ENCODE measurements at places on chromosomes 6 and 20.

- no peak for DNase-seq
Observed at GRCh38 chr6:39706819-39707335, 18.3 kb downstream of the KIF6 start.

- no peak for DNase-seq
Observed at GRCh38 chr20:58583586-58583985, 67.5 kb upstream of the STX16 start.

- no peak for DNase-seq
Observed at GRCh38 chr6:126069449-126069848, 83.1 kb downstream of the TRMT11 start.

DNA sequence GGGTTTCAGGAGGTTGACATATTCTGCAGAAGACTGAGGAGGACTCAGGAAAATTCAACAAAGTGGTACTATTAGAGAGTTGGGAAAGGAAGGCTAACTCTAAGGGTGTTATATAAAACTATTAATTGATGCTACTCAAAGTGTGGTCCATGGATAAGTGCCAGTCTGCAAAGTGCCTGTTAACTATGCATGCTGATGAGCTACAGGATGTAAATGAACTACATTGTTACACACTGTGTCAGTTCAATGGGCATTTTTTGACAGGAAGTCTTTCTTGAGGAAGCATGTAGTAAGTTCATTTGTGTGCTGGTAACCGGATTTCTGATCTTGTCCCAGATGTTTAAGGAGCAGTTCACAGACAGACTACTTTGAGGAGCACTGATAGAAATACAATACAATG is 75.6 kb downstream of the KLHL32 start:
- no peak for DNase-seq

- no peak for DNase-seq
Observed at GRCh38 chr6:34237316-34237721, 646 bp downstream of the HMGA1 start.

DNA sequence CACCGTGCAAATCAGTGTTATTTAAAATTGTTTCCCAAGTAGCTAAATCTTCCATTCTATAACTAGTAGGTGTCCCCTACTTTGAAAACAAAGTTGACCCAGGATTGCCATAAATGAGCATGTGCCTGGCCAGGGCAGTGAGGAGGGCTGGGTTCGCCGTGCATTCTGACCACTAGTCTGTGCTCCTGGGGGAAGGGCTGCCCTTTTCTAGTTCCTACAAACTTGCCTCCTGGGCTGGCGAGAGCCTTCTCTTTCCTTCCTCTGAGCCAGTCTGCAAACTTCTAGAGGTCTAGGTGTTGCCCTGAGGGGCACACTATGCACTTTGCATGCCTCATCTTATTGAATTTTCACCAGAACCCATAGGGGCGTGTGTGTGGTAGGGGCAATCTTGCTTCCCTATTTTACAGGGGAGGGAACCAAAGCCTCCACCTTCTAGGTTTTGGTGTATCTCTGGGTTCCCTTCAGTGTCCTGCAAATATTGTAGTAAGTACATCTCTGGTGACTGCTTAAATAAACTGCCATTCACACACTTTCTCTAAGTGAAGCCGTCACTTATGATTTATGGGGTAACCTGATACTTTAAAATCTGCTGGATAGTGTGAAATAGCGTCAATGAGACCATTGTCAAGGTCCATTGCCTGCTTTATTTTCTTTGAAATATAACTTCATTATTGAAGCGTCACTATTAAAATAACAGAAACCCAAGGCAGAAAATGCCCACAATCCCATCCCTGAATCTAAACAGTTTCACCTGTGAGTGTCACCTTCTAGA is 42.2 kb downstream of the CDH26 start:
- DNase-seq = no peak

- no peak for DNase-seq
Observed at GRCh38 chr20:49483696-49484123, 1.2 kb upstream of the KCNB1 start.

- DNase-seq = peak; percentile 73
Observed at GRCh38 chr6:87393026-87393622, 14.6 kb upstream of the CFAP206 start.

- peak; percentile 25 for DNase-seq
Observed at GRCh38 chr6:111477481-111477938, 5.5 kb downstream of the REV3L start.

- peak; percentile 54 for DNase-seq
Observed at GRCh38 chr6:135291288-135292076, 110.4 kb downstream of the MYB start.

DNA sequence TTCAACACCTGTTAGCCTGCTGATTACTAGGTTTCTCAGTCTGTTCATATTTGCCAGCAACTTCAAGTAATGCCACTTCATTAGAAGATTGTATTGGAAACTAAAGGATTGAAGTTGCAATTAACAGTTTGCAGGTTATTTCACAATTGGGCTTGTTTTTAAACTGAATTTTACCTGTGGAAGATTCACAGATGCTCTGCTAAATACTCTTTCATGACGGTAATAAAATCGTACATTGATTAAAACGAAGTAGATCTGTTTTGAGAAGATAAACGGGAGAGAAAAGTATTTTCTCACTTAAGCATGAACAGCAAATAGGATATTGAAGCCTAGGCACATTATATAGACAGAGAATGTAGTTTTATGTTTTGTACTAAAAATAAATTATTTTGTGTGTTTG is 1.6 kb downstream of the RNF182 start:
- DNase-seq = no peak

- no peak for DNase-seq
Observed at GRCh38 chr20:48236000-48236970, 451.0 kb upstream of the SULF2 start.

DNA sequence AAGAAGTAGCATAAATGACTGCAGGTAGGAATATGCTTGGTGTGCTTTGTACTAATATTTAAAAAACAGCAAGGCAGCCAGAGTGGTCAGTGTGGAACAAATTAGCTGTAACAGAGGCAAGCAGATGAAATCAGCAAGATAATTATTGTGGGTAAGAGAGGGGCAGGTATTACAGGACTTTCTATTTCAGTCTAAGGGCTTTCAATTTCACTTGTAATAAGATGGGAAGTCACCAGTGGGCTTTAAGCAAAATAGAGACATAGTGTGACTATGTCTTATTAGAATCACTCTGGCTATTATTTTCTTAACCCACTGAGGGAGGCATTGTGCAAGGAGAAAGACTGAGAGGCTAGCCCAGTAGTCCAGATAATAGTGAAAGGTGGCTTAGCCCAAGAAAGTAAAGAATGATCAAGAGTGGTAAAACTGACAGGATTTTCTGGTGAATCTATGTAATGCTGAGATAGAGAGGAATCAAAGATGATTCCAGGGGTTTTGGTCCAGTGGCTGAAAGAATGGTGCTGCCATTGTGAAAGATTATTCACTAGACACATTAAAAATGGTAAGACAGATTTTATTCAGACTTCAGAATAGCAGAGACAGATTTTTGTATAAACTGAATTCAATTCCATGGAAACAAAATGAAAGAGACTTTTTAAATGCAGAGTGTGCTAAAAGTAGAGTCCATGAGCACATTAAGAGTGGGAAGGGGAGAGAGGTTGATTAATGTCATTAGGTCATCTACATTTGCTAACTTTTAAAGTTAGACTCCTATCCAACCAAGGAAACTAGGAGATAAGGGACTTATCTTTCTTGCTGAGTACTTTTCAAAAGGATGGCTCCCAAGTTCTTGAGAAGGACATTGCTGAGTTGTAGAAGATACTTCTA is 1136.0 kb downstream of the HACE1 start:
- DNase-seq = no peak

GRCh38 chr20:56285496-56285895 is 37.0 kb downstream of the MC3R start:
- DNase-seq = no peak

DNA sequence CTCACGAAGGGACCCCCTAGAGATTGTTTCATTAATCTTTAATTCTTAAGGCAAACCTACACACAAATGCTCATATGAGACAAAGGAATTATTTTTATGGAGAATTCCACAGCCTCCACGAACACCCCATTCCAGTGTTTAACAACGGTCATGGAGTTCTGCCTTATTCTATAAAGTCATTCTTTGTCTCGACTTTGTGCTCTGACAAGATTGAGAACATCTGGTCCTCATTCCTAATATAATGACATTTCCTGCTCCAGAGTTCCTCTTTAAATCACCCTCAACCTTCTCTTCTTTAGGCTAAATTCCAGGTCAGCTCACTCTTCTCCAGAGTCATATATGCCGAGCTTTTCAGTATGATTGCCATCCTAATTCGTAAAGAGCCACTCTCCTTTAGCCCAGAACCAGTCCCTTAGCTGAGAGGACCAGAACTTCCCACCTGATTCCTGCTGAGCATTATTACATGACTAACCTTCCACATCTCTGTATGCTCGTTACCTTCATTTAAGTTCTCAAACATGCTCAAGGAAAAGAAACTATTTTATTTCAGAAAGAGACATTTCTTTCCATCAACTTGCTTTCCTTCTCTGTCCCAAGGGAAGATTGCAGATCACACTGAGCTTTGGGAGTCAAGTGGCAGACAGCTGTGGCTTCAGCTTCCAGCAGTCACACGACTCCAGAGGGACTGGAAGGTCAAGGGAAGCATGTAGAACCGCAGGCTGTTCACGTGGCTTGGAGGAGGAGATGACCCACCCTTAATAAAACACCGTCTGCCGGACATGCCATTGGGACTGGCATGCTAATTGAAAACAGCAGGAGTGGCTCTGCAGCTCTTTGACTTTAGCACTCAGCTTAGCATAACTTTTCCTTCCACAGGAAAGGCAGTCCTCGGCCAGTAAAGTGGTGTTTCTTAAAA is 467.1 kb upstream of the HSF2 start:
- peak; percentile 63 for DNase-seq

DNA sequence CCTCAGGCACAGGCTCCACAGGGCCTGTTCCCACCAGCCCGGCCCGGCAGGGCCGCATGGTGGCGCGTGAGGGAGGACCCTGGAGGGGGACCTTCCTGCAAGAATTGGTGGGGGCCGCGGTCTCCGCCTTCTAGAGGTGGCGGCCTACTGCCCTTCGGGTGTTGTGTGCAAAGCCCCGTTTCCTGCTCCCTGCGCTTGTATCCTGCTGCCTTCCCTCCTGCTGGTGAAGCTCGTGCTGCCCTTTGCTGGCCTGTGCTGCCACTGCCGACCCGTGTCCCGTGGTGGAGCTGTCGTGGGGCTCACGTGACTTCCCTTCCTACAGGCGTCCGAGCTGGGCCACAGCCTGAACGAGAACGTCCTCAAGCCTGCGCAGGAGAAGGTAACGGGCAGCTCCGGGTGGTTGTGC is 8.4 kb upstream of the COL20A1 start:
- DNase-seq = no peak

GRCh38 chr6:157912326-157912725 is 69.3 kb upstream of the SYNJ2 start:
- no peak for DNase-seq

- DNase-seq = no peak
Observed at GRCh38 chr6:133001040-133001565, 186.7 kb downstream of the RPS12 start.

DNA sequence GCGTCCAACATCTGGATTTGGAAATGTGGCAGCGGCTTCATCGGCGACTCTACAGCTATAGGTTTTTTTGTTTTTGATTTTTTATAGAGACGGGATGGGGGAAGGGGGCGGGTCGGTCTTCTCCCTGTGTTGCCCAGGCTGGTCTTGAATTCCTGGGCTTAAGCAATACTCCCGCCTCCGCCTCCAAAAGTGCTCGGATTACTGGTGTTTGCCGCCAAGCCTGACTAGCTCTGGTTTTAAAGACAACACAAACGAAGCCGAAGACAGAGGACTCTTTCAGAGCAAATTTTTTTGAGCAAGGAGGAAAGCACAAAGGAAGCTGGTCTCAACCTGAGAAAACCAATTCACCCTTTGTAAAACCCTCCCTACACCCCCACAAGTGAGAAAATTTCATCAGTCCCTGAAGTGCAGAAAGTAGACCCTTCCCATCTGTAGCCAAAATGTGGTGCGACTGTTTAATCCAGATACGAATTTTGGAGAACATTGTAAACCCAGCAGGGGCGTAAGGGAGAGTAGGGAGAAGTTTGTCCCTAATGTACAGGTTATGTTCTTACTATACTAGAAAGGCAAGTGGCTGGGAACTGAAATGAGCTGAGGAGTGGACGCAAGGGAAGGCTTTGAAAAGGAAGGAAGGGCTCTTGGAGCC is 185.9 kb downstream of the TRIM27 start:
- DNase-seq = no peak

DNA sequence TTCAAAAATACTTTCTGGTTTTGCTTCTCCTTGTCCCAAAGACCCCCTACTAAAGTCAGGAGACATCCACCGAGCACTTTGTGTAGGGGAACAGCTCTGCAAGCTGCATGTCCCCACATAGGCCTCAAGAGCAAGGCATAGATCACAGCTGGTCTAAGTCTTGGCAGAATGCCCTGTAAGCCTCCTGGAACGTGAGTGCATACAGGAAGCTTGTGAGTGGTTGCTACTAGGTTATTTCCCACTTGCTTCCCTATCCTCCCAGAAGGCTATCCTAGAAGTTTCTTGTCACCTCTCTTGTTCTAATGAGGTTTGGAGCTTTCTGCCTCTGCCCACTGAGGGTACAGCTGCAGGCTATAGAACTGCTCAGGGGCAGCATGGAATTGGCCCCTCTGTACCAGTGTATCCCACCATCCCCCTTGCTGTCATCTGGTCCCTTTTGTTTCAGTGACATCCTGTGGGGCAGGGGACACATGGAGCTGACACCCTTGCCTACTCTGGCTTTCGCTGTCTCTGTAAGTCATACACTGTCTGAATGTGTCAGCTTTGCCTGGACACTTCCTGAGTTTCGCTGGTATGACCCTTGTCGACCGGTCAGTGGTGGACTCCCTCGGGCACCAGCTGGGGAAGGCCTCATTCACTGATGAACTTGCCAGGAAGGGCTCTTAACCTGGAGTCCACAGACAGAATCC is 35.6 kb upstream of the KCNK16 start:
- no peak for DNase-seq

DNA sequence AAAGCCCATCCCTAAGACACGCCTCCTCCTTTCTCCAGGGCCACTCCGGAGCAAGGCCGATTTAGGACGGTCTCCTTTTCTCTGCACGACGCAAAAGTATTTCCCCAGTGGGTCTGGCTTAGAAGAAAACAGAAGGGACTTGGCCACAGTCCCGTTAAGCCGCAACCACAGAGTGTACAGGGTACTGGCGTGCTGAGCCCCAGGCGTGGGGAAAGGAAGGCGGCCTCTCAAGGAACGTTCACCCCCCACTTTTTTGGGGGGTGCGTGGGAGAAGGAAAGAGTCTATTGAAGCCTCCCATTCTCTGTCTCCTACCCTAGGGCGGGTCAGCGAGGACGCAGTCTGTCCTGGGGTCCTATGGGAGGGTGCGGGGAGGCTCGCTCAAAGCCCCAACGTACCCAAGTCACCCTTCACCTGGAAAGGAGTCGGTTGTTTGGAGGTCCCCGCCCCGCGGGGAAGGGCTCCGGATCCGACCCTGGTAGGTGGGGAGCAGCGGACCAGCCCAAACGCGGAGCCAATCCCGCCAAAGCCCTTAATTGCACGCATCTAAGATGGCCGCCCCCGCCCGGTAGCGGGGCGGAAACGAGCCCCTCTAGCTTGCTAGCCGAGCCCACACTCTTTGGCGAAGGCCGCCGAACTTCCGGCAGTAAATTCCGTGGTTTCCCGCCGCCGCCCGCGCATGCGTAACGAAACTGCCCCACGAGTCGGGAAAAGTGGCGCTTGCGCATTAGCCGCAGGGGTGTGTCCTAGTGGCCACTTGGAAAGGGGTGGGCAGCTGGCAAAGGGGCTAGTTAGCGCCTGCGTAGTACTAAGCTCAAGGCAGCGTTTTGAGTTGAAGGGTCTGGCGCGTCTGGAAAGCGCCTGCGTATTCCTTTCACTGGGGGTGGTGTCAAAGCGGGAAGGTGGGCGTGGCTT is at the start of gene OARD1:
OARD1 (minus strand) TSS at position 434 of the 913 bp plus-strand sequence. CDS start 722 bp downstream, outside the sequence.
- peak; percentile 99 for DNase-seq
